ENCODE measurements at places on chromosomes 3 and 15.

GRCh38 chr3:147483578-147483977 is 74.4 kb downstream of the ZIC1 start:
- no peak for DNase-seq

GRCh38 chr3:178646186-178646862 is 110.1 kb downstream of the KCNMB2 start:
- DNase-seq = peak; percentile 93

DNA sequence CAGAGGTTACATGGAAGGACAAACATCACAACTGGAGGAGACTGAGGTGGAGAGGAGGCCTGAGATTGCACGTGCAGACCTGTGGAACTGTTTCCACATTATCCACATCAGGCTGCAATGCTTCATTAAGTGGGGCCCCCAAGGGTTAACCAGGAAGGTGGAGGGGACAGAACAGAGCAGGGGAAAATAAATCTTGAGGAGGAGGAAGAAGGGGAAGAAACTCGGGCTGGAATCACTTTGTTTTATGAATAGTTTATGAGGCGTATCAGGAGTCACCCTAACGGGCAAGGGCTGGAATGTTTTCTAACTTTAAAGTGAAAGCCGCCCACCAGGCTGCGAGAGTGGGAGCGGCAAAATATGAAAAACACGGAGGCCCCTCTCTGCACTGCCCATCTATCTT is 154.9 kb downstream of the WNT5A start:
- DNase-seq = no peak

DNA sequence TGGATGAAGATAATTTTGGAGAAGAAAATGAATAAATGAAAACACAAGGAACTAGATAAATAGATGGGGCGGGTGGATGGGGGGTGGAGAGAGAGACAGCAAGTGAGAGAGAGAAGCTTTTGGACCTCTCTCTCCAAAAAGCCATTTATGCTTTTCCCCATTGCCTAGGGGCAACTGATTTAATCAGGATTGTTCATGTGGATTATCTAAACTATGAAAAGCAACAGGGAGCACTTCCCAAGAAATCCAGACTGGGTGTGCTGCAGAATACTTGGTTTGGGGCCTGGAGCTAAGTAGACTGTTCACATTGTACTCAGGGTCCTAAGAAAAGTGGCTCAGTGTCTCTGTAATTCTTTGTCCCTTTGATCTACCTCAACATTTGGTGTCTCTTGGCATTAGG is 367.0 kb downstream of the TIGIT start:
- DNase-seq = no peak

GRCh38 chr3:69499899-69500421 is 114.1 kb upstream of the FRMD4B start:
- DNase-seq = no peak

DNA sequence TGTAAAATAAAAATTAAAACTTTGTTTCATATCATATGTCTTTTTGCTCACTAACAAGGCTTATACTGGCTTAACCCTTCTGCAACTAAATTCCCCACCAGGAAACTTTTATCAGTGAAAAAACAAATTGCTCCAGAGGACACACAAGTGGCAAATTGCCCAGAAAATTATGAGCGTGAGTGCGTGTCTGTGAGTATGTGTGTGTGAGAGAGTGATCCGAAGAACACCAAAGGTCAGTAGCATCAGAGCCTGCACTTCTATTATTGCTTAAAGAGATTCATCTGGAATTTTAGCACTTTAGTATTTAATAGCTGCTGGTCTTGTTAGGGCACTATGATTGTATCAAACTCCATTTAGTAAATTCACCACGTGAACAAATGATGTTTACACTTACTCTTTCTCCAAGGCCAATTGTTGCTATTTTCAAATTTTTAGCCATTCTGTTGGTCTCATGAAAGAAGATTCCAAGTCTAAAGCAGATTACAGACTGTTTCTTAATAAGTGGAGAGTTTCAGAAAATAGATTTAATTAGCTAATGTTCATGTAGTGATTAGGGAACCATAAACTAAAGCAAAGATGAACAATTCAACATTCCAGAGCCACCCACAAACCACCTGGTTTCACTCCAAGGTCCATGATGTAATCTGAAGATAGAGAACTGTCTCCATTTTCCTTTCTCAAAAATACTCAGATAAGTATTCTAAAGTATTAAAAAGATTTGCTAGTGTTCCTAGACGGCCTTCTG is 91.1 kb upstream of the IL12A start:
- DNase-seq = peak; percentile 21

DNA sequence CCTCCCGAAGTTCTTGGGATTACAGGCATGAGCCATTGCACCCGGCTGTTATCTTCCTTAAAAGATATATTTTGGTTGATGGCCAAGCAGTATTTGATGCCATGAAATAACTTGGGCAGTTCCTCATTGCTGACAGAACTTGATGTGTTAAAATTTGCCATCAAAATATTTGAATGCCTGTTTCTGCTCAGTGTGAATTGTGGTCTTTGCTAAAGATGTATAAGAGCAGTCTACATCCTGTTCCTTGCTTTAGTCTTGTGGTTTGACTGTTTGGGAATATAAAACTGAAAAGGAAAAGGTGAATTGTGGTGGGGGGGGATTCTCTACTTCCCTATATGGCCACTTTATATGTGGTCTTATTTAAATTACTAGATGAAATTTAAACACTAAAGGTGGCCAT is 14.0 kb downstream of the TRIM71 start:
- no peak for DNase-seq

- no peak for DNase-seq
Measured at GRCh38 chr3:33786565-33787327, 11.7 kb upstream of the PDCD6IP start.

- no peak for DNase-seq
Measured at GRCh38 chr3:6805236-6805635, 55.7 kb upstream of the GRM7 start.

GRCh38 chr3:42685363-42685881 is at the start of gene KLHL40:
Gene KLHL40, plus strand, starts transcription at chr3:42685537. Its CDS starts 82 bp downstream, at chr3:42685619.
- peak; percentile 91 for DNase-seq

GRCh38 chr3:13135811-13136321 is 62.6 kb upstream of the IQSEC1 start:
- DNase-seq = no peak

- DNase-seq = no peak
Measured at GRCh38 chr3:134067531-134068161, 37.9 kb upstream of the SLCO2A1 start.

GRCh38 chr3:18901571-18901970 is 246.7 kb upstream of the KCNH8 start:
- DNase-seq = no peak

DNA sequence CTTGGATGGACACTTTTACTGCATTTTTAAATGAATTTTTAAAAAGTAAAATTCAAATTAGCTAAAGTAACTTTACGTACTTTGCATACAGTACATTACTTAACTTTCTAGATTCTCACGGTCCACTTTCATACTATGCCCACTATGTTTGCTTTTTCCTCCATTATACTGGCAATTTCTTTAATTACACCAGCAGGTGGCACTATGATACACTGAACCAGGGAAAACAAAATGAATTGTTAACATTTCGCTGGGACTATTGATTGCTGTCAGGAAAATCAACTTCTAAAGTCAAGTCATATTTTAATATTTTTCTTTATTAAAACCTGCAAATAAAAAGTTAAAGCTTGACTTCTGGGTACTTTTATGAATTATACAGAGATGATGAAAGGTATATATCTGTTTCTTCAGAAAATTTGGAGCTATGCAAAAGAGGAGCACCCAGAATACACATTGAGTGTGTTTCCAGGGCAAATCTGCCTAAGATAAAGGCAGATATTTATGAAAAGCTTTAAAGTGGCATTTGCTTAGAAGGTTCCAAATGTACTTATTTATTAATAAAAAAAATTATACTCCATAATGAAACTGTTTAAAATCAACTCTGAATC is 21.8 kb upstream of the POU1F1 start:
- DNase-seq = peak; percentile 57

DNA sequence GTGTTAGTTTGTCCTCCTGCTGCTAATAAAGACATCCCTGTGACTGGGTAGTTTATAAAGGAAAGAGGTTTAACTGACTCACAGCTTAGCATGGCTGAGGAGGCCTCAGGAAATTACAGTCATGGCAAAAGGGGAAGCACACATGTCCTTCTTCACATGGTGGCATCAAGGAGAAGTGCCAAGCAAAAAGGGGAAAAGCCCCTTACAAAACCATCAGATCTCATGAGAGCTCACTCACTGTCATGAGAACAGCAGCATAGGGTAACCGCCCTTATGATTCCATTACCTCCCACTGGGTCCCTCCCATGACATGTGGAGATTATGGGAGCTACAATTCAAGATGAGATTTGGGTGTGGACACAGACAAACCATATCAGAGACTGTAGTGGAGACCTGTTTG is 27.0 kb downstream of the TM2D3 start:
- no peak for DNase-seq

- no peak for DNase-seq
Measured at GRCh38 chr3:151580591-151580990, 119.7 kb upstream of the IGSF10 start.

DNA sequence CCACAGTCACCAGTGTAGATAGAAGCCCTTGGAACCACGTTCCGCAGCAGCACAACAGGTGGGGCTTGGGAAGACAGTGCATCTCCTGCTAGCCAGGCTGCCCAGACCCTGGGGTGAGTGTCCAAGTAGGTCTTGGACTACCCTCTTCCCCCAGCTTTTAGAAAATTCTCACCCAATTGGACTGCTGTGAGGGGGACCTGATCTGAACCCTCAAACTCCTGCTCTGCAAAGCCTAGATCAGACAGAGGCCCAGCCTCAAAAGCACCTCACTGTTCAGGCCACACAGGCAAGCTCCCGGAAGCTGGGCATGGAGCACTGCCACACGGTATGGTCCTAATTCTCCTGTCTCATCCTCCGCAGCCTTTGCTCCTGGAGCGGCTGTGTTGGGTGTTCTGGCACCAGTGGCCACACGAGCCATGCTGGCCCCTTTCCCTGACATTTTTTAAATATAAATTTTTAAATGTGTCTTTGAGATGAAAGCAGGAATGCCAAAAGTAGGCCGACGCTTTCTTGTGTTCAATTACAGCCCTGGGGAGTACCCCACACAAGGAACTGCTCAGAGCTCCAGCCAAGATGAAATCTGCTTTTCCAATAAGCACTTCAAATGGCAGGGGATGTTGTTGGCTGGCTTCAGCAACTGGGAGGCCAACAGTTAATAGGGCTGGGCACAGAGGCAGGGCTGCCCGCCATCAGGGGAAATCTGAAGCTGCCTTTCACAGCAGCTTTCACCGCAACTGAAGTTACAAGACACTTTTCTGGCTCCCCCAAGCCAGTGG is 40.9 kb downstream of the CPN2 start:
- peak; percentile 84 for DNase-seq

GRCh38 chr15:78977591-78978347 is 32.9 kb upstream of the CTSH start:
- DNase-seq = no peak

- DNase-seq = no peak
Measured at GRCh38 chr15:84609818-84610525, 9.2 kb downstream of the ZSCAN2 start.

- DNase-seq = peak; percentile 92
Measured at GRCh38 chr3:53820756-53821580, 25.3 kb downstream of the CHDH start.

DNA sequence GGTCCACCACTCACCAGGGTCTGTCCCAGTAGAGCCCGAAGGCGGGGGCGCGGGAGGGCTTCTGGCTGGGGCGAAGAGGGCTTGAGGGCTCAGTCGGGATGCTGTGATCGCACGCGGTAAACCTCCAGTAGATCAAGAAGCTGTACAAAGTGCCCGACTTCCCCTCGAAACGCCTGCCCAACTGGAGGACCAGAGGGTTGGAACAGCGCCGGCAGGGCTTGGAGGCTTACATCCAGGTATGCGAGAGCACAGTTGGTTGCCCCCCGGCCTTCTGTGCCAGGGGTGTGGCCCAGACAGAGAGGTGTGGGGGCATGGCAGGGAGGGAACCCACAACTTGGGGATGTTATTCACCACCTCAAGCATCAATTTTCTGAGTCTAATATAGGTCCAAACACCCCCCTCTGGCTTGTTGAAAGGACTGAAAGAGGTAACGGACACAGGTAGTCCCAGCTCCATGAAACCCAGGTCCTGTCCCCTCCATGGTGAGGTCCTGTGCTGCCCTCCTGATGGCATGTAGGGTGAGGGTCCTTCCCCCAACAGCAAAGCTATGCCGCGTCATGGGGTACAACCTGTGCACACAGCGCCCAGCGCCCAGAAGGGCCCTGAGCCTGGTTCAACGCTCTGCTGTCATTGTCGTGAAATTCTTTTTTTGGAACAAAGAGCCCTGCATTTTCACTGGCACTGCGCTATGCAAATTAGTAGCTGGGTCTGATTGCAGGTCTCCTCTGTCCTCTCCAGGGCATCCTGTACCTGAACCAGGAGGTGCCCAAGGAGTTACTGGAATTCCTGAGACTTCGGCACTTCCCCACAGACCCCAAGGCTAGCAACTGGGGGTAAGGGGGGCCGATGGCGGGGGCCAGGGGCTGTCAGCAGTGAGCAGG is 1.2 kb downstream of the SNX22 start:
- DNase-seq = peak; percentile 22

DNA sequence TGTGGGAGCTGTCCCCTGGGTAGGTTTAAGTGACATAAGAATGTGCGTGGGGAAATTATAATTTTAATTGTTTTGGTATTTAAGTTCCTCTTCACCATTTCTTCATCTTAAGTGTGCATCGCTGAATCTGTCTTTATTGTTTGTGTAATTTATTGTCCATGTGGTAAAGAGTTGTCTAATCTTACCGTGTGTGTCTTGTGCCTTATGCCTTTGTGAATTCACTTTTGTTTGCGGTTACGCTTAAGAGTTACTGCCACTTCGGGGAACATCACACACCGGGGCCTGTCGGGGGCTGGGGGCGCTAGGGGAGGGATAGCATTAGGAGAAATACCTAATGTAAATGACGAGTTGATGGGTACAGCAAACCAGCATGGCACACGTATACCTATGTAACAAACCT is 767 bp downstream of the WDR48 start:
- peak; percentile 10 for DNase-seq

- DNase-seq = no peak
Measured at GRCh38 chr3:152620395-152620794, 214.5 kb upstream of the P2RY1 start.

- DNase-seq = no peak
Measured at GRCh38 chr3:137692803-137693431, 71.2 kb upstream of the SOX14 start.

DNA sequence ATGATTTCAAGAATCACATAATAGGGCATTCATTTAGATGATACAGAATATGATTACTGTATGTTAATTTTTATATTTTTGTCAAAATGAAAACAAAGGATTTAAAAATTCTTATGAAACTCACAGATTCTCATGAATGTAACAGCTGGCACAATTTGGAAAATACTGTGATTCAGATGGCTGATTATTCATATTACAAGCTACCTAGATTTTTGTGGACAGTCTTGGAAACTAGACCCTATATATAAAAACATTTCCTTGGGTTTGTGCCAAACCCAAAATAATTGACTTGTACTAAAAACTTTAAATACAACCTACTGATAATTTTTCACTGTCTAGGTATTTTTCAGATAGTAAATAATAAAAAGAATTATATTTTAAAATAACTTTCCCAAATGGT is 26.2 kb downstream of the ZBED2 start:
- no peak for DNase-seq

DNA sequence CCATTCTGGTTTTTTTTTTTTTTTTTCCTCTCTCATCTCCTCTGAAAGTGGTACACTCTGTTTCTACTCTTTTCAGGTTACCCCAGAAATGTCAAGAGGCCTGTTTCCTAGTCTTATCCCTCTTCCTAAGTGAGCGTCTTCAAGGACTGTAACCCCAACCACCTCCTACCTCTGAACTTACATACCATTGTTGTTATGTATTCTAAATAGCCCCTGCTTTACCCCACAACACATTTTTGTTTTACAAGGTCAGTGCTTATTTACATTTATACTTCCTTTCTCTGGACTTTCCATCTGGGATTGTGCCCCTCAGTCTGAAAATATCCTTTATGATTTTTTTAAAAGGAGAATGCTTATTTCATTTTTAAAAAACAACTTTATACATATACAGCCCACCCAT is 38.8 kb downstream of the PTH1R start:
- DNase-seq = no peak

Data from tongue (tissue), 3 donors.